ENCODE measurements at places on chromosomes 5 and 9.

DNA sequence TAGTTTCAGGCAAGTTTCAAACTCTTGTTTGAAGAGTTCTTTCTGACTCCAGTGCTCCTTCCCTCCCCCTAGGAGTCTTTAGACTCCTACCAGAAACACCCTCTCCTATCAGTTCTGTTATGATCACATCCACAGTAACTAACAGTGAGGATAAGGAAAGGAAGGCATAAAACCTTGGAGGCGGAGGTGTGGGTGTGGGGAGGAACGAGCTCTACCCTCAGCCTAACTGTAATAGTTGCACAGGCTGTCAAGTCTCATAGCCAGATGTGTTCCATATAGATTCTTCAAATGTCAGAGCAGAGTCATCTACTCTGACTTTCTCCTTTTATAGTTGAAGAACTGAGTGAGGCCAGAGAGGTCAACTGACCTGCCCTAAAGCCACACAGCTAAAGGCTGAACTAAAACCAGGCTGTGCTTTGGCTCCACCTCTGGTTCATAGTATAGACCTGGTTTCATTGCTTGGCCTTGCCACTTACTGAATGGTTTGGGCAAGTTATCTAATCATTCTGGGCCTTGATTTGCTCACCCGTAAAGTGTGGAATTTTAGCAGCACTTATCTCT lies 34.4 kb upstream of the PIK3R1 start:
- no peak for DNase-seq

DNA sequence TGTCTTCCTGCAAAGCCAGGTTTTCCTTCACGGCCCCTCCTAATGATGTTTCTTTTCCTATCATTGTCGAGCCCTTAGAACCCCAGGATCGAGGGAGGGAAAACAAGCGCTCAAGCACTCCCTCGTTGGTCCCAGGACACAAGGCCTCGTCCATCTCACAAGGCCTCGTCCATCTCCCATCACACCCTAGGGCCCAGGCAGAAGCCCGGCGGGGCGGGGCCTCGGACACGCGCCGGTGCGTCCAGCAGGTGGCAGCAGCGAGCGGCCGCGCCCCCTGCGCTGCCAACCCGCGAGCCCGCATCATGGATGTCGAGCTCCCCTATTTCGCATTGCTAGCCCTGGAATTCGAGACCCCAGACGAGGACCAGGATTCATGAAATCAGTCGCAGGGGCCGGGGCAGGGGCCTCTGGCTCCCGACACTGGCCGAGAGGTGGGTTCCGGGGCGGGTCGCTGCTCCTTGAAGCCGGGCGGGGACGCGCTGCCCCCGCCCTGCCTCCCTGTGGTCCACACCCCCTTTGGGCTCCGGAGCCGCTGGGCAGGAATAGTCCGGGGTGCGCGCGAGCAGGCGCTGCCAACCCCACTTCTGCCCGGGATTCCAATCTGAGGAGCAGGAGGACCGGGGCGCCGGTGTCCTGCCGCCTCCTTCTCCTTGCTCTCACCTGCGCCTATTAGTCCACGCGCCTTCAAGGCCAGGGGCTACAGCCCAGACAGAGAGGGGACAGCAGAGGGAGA lies at the start of gene ABLIM3:
Gene ABLIM3 (plus strand): TSS at position 270 of the 733 bp plus-strand sequence. CDS start 603 bp downstream, outside the sequence.
- DNase-seq = peak; percentile 45

GRCh38 chr5:103374473-103374963 lies 116.0 kb downstream of the MACIR start:
- no peak for DNase-seq

DNA sequence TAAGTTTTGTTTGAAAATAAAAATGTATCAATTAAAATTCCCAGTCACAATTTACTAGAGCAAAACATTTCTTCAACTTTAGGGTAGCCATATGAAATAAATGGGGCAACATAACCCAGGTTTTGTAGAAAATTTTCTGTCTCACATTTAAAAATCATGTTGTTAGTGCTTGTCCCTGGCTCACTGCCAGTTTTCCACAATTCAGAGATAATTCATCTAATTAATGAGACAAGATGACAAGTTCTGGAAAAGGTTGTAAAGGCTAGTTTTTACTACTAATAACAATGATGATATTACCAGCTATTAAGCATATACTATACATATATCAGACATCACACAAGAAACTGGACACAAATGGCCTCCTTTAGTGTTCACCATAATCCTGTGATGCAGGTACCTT lies 45.9 kb downstream of the MEGF9 start:
- no peak for DNase-seq

GRCh38 chr9:121298689-121299466 lies 30.9 kb downstream of the GSN start:
- no peak for DNase-seq

- DNase-seq = no peak
Measured at GRCh38 chr5:35554016-35554415, 63.6 kb upstream of the SPEF2 start.

- DNase-seq = no peak
Measured at GRCh38 chr5:122749886-122750285, 25.0 kb upstream of the SNX2 start.

GRCh38 chr5:102561894-102562760 lies 63.3 kb upstream of the SLCO6A1 start:
- DNase-seq = no peak

DNA sequence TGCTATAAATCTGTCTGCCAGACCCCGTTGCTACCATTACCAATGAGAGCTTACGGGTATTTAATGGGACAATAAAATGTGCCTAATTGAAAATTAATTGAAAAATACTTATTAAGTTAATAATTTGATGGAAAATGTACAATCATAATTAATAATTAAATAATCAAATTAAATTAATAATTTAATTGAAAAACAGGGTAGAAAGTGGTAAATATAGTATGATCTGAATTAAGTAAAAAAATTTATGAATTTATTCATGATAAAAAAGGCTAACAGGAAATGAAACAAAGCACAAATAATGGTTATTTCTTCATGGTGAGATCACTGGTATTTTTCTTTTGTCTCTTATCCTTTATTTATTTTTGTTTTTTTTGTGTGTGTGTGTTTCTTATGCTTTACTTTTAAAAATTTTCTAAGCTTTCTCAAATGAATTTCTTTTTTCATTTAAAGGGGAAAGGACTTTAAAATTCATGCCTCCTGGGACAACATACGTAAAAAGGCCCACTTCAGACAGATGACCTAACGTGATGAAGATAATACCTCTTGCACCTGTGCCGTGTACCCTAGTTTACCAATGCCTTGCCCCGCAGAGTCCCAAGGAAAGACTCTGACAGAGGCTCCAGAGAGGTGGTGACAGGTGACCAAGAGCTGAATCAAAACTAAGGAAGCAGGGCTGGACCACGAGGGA lies 24.0 kb upstream of the RXRA start:
- no peak for DNase-seq

GRCh38 chr5:172403189-172403796 lies 51.0 kb downstream of the SH3PXD2B start:
- DNase-seq = no peak

DNA sequence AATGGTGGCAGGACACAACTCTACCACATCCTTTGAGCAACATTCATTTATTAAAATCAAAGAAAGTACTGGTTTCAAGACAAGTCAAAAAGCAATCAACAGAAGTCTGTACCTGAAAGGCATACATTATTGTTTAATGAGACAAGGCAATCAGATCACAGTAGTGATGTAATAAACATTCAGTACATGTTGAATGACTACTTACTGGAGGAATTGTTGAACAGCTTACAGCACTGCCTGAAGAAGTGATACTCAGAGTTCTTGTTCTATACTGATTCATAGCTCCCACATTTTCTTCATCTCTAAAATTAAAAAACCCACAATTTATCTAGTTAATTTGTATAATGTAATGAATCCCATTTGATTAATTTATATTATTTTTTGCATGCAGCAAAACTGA lies 18.2 kb downstream of the RIOK2 start:
- DNase-seq = no peak

DNA sequence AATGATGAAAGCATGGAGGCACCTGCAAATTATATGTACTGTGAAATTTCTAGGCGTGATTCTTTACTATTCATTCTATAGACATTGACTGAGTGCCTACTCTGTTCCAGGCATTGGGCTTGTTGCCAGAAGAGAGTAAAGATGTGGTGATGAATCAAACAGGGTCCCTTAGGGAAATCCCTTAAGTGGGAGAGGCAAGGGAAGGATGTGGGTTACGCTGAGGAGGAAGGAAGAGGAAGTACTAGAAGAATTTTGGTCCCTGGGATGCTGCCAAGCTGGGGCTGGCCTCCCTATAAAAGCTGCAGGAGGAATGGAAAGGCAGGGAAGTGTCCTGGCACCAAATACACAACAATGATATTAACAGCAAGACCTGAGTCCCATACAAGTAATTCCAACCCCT lies 76.7 kb upstream of the SPOCK1 start:
- DNase-seq = no peak

DNA sequence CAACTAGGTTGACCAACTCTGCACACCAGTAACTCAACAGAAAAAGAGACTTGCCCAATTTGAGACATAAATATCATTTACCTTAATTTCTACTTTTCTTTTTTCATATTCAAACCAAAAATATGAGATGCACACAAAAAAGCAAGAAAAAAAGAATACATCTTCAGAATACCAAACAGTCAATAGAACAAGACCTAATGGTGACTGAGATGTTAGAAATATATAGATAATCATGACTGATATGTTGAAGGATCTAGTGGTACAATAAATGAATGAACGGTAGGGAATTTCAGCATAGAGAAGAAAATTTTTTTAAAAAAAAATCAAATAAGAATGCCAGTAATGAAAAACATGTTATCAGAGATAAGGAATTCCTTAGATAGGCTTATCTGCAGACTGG lies 29.1 kb upstream of the ATG10 start:
- no peak for DNase-seq

DNA sequence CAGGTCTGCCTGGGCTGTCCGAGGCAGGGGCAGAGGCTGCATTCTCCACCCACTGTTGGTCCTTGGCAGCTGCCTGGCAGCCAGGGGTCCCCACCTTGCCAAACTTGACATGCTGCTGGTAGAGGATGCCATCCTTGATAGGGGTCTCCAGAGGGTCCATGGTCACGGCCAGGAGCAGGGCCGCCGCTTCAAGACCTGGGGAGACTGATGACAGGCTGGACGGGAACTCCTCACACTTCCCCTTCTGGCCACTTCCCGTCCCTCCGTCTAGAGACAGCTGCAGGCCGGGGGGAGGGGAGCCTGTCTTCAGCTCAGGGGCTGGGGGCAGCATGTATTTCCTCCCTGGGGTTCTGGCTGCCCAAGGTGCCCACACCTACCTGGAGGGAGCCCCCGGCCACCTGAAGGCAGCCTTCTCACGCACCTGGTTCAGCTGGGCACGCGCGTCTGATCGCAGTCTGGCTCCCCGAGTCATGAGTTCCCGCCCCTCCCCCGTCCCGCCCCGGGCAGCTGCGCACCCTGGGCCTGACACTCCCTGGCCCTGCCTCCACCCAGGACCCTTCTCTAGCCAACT lies at the start of gene DOK3:
Gene DOK3 (minus strand): TSS at position 446 of the 571 bp plus-strand sequence. CDS start 286 bp downstream, at position 160.
- DNase-seq = no peak

- DNase-seq = no peak
Measured at GRCh38 chr5:87452837-87453236, 40.1 kb upstream of the CCNH start.

GRCh38 chr9:16001856-16002255 lies 449.0 kb downstream of the CCDC171 start:
- no peak for DNase-seq

- DNase-seq = no peak
Measured at GRCh38 chr5:141850244-141850768, 27.9 kb downstream of the PCDH1 start.

DNA sequence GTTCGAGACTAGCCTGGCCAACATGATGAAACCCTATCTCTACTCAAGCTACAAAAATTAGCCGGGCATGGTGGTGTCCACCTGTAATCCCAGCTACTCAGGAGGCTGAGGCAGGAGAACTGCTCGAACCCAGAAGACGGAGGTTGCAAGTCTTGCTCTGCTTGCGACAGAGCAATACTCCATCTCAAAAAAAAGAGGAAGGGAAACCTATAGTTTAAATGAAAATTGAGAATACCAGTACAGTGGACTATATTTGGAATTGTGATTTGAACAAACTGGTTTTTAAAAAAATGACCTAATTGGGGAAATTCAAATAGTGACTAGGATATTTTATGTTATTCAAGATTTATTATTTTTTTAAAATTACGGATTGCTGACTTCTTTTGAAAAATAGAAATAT lies 33.2 kb downstream of the DIAPH1 start:
- no peak for DNase-seq

- DNase-seq = no peak
Measured at GRCh38 chr9:110814159-110814558, 145.6 kb downstream of the MUSK start.

DNA sequence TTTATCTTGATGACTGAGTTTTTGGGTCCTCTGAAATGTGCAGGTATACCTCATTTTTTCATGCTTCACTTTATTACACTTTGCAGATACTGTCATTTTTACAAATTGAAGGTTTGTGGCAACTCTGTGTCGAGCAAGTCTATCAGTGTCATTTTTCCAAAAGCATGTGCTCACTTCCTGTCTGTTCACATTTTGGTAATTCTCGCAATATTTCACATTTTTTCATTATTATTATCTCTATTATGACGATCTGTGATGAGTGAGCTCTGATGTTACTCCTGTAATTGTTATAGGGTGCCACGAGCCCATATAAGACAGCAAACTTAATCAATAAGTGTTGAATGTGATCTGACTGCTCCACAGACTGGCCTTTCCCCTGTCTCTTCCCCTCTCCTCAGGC lies 73.4 kb upstream of the FBXW11 start:
- no peak for DNase-seq

DNA sequence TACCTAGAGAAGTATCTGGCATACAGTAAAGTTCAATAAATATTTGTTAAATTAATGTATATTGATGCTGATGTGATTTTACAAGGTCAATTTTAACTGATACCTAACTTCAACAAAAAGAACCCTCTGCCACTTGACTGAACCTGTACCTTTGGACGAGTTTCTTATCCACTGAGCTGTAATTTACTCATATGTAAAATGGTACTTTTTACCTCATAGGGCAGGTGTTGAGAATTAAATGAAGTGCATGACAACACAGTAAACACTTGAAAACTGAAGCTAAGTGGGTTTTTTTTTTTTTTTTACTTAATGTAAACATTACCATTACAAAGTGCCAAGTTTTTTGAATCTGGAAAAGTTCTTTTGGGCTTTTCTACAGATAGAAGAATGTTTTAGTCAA lies 15.4 kb downstream of the NIPSNAP3B start:
- no peak for DNase-seq

DNA sequence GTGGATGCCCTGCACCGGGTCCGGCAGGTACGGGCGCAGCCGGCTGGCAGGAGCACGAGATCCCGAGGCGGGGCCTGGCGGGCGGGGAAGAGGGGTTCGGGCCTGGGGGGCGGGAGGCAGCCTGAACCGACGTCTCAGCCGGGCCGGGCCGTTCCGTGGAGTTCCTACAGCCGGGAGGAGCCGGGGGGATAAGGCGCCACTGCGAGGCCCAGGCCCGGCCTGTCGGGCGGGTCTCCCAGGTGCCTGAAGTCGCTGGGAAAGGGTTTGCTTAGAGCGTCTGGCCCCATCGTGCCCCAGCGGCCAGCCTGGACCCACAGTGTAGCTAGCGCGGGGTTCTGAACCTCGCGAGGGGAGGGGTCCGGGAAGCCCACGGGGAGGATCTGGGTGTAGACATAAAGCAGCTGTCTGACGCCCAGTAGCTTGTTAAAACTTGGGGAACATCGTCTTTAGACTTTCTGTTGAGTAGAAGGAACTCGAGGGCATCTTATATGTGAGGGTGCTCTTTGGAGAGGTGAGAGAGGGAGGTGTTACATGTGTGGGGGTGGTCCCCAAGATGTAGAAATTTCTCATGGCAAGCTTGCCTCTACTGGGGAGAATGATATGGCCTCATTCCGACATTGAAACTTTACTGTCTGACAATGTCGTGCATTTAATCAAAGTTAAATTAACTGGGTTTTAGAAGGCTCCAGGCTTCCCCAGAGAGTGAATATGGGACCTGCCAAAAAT lies 524 bp downstream of the FUBP3 start:
- DNase-seq = no peak

- DNase-seq = no peak
Measured at GRCh38 chr5:116574367-116575325, at the start of gene SEMA6A. Gene SEMA6A (minus strand): TSS chr5:116574823. CDS start chr5:116504944, 69,879 bp downstream.

Measured in stimulated activated CD8-positive, alpha-beta memory T cell treated with anti-CD3 and anti-CD28 coated beads, Interleukin-7, amount 100 ng/mL, for 1 hour (primary cell).